ENCODE measurements at places on chromosomes 11 and 22.

GRCh38 chr22:37762389-37762836 lies 45.3 kb upstream of the GCAT start:
- peak; percentile 72 for DNase-seq

DNA sequence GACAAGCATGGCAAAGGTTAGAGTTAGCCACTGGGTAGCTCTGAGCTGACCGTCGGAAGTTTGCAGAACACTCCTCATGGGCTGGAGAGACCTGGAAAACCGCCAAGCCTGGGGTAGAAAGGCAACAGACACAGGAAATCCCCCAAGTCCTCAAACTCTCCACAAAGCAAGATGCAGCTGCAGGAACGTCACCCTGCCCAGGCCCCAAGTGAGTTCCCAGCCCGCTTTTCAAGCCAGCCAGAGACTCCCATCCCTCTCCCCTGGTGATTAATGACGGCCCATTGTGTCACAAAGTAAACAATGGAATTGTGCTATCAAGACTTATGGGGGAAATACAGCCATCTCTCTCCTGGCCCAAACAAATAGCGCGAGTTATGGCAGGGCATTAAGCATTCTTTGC lies 633.0 kb downstream of the TBC1D22A start:
- DNase-seq = peak; percentile 70

DNA sequence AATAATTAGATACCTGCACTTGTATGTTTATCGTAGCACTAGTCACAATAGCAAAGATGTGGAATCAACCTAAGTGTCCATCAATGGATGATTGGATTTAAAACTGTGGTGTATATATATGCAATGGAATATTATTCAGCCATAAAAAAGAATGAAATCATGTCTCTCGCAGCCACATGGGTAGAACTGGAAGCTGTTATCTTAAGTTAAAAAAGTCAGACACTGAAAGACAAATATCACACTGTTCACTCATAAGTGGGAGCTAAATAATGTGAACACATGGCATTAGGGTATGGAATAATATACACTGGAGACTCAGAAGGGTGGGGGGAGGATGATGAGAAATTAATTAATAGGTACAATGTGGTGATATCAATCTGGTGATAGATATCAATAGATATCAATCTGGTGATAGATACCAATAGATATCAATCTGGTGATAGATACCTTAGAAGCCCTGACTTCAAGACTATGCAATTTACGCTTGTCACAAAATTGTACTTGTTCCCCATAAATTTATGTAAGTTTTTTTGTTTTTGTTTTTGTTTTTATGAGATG lies 2.0 kb downstream of the LMO2 start:
- DNase-seq = no peak

- DNase-seq = peak; percentile 53
Observed at GRCh38 chr11:86947541-86947940, 7.7 kb downstream of the FZD4 start.

DNA sequence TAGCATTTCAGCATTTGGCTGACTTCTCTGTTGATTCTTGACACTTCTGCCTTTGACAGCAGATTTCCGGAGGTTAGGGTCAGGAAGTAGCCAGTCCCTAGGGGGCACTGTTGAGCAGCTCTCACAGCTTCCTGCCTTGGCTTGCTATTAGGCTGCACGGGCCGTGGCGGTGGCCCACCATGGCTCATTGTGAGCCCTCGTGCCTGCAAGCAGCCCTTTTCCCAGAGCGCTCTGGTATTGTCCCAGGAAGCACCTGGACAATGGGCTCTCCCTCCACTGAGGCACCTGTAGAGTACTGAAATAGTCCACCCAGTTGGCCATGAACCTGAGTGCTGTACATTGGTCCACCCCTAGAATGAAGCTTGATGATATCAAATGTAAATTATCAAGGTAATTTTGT lies 100.2 kb upstream of the GAL start:
- DNase-seq = peak; percentile 23

DNA sequence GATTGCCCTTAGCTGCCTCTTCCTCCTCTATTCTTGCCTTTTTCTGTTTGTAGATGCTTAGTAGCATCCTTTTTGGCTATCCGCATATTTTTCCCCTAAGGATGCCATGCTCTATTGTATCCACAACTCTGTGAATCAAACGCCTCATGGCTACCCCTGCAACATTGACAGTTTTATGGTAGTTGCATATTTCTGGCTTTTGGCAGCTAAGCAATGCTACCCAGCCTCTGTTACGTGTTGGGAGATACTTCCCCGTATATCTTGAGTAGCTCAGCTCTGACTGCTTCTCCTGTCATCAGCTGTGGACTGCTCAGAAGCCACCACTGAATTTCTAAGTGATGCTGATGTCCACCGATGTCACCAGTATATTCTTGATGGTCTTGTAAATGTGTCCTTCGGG lies 15.1 kb upstream of the SLC3A2 start:
- no peak for DNase-seq

GRCh38 chr11:113457784-113458183 lies 17.4 kb downstream of the DRD2 start:
- peak; percentile 56 for DNase-seq

GRCh38 chr11:131819865-131820264 lies 449.4 kb downstream of the NTM start:
- no peak for DNase-seq

GRCh38 chr11:26827567-26828081 lies 105.8 kb upstream of the SLC5A12 start:
- DNase-seq = peak; percentile 52

DNA sequence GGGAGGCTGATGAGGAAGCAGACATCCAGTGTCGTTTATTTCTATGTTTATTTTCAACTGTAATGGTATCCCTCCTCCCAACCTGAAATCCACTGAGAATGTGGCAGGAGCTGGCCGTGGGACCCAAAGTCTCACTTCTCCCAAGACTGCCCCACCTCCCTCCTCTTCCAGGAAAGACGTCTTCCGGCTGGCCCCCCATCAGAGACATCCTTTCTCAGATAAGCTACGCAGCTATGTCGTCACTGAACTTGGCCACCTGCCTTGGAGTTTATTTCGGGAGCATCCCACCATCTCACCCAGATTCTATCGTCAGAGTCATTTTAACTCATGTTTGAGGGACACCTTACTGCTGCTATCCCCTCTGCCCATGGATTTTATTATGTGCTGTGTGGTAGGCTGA lies 13.9 kb downstream of the TMEM184B start:
- DNase-seq = no peak

GRCh38 chr11:56624661-56625110 lies 10.0 kb upstream of the OR5M1 start:
- peak; percentile 68 for DNase-seq

All from RPMI7951 (cell line).